Stimulated activated CD8-positive, alpha-beta memory T cell treated with anti-CD3 and anti-CD28 coated beads, Interleukin-2, amount 100 ng/mL, for 48 hours (primary cell): ENCODE measurements at places on chromosomes 7 and 10.

GRCh38 chr7:139731802-139732470 is 45.9 kb downstream of the HIPK2 start:
- no peak for DNase-seq

DNA sequence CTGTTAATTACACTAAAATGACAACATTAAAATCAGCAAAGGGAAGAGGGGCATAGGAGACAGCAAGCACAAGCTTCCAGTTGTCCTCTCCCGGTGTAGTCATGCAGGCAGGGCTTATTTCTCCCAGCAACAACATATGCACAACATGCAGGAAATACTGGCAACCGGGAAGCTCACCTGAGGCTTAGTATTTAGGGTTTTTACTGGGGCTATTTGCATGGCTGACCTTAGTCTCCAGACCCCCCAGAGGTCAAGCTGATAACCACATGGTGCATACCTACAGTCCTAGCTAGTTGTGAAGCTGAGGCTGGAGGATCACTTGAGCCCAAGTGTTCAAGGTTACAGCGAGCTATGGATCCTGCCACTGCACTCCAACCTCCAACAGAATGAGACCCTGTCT is 12.8 kb upstream of the JMJD1C start:
- DNase-seq: no peak

DNA sequence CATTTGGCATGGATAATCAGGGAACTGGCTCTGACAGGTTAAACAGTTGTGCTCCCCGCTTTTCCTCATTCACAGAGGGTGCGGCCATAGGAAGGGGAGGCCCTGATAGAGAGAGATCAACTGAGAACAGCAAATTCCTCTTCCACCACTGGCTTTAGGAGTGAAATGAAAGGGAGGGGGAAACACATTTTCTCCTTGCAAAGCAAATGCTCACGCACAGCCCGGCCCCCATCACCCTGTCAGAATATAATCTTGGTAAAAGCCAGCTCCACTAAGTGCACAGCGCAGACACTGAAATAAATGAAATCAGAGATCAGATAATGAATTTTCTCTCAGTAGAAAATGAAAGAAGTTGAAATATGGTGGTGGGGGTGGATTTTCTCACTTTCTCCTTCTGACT is 187.2 kb downstream of the GLI3 start:
- DNase-seq: no peak

DNA sequence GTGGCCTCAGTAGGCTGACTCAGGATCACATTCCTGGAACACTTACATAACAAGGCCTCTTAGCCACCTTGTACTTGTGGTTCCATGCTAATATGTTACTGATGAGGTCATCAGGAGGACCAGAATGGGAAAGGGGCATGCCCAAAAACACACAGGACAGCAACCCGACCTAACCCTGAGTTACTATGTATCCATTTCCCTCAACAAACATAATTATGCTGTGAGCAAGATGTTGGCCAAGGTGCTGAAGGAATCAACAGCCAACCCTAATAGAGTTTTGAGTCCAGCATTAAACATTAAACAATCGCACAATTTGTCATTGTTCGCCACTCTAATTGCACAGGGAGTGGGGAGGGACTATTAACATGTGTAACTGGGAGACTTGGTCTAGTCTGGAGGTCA is 129.4 kb downstream of the PLPP4 start:
- DNase-seq: no peak

DNA sequence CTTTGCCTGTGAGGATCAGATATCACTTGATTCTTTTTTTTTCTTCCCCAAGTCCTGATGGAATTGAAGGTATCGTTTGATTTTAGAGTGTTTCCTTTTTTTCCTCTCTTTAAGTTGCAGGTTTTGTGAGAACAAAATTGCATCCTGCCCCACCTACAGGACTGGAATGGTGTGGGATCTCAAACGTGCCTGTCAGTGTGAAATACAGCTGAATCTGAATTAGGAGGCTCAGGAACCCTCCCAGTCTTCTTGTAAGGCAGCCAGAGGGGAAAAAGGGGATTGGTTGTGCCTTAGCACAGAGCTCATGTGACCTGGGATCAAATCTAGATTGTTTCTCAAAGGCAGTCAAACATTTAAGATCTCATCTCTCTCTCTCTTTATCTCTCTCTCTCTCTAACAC is 32.7 kb upstream of the KLHL7 start:
- no peak for DNase-seq

DNA sequence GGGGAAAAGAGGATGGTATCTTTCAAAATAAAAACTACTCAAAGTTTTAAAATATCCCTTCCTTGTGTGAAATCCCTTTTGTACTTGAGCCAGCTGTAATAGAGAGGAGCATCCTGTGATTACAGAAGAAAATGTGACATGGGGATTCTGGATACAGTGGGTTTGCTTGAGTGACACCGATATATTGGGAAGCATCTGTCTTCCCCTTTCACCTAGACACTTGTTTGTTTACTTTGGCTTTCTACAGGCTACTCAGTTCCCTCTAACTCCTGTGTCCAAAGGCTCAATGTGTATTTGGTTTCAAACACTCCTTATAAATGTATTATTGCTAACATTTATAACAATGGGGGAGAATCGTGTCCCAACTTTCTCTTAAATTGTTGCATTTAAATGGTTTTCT is 24.4 kb downstream of the CPED1 start:
- no peak for DNase-seq

DNA sequence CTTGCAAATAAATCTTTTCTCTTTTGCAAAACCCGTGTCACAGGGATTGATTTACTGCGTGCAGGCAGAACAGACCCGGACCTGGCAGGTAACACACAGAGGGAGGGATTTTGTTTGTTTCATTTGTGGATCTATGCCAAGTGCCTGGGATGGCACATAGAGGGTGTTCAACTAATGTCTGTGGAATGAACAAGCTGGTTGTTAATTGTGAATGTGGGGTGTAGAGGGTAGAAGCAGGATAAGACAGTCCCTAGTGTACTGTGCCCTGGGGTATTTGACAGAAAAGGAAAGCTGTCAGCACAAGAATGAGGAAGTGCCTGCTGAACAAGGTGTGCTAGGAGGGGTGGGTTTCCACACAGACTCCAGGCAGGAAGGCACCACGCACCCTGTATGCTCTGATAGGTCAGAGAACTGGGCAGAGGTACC is 331.8 kb downstream of the CALN1 start:
- no peak for DNase-seq

GRCh38 chr10:125976960-125977605 is 80.7 kb downstream of the FANK1 start:
- no peak for DNase-seq
